Skin of body (tissue), 3 donors: ENCODE measurements at places on chromosomes 4 and X.

DNA sequence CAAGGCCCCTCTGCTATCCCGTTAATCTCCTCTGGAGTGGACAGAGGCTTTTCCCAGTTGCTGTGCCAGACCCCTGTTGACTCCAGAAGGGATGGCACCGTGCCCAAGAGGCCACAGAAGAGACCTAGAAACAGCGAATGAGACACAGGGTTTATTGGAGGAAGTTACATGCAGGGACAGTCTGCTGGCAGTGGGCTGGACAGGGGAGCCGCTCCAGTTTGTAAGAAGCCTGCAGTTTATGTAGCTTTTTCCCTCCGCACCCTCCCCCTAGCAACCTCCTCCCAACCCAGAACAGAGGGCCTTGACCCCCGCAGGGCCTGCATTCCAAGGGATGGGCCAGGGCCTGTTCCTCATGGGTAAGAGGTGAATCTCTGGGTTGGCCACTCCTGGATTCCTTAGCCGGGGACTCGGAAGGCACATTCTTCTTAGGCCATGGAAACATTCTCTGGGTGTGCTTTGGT is 216.8 kb upstream of the PSAPL1 start:
- no peak for DNase-seq

- no peak for DNase-seq
Observed at GRCh38 chr4:140603286-140603685, 34.5 kb upstream of the UCP1 start.

DNA sequence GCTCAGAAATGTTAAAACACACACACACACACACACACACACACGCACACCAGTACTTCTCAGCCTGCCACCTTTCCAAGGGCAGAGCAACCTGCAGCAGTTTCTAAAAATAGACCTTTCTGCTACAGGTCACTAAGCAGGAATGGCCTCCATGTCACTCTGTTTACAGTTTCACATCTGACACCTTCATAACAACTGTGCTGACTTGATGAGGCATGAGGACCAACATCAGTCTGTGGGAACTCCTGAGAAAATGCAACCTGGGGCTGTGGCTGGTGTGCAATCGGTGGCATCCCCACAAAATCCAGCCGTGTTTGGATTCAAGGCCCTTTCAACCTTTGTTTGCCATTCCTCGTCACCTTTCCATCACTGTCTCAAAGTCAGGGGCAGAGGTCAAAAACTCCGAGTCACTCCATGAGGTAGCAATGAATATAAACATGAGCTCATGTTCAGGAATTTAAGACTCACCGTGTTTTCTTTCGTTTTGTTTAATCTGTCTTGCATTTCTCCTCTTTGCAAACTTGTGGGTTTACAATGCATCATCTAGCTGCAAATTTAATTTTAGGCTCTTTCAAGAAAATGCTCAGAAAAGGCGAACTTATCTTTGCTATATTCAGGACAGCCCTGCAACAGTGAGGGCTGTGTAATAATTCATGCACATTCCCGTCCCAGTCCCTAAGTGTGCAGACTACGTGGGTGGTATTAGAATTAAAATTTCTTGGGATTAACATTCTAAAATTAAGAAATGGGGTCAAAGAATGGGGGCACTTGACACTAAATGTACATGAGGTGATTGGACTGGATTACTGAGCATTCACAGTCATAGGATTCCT is 135.3 kb downstream of the SHROOM3 start:
- DNase-seq = no peak

GRCh38 chrX:109372716-109373115 is 109.2 kb downstream of the GUCY2F start:
- DNase-seq = no peak

GRCh38 chr4:78459327-78459726 is 92.2 kb upstream of the ANXA3 start:
- no peak for DNase-seq

DNA sequence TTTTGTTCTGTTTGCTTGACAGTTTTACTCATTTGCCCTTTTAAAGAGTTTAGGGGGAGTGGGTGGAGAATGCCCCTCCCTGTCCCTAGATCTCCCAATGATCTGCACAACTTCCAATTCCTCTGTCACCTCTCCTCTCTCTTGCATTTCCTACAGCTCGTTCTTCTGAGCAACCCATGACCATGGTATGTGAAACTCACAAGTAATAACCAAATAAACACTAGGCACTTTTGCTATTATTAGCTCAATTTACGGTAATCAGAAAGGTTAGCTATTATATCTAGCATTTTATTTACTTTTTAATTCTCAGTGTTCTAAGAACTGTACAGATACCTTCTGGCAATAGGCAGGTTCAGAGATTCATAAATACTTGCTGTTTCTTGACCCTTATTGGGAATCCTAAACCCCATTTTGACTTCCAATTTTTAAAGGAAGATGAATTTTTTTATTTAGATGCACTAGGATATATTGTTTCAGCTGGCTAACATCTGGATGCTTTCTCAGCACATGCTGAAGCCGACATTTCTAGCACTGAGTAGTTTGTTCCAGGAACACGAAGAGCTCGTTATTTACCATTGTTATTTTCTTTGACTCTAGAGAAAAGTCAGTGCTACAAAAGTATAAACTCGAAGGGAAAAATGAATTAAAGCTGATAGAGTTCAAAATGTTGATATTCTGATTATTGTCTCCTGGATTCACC is 194.7 kb upstream of the TLL1 start:
- DNase-seq = peak; percentile 91

DNA sequence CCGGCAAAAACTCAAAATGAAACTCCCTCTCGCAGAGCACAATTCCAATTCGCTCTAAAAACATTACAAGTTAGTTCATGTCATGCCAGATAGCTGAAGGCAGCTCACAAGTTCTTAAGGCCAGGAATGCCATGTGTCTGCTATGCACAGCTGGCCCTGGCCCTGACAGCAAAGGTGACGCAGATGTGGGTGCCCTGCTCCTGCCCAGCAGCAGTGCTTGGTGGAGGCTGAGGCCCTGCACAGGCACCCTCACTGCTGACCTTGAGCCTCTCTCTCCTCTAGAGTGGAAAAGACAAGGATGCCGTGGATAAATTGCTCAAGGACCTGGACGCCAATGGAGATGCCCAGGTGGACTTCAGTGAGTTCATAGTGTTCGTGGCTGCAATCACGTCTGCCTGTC is 2.9 kb downstream of the S100P start:
- no peak for DNase-seq

- DNase-seq = no peak
Observed at GRCh38 chr4:99855678-99856077, 38.5 kb downstream of the LAMTOR3 start.

- no peak for DNase-seq
Observed at GRCh38 chr4:80033581-80033980, 39.4 kb downstream of the ANTXR2 start.

DNA sequence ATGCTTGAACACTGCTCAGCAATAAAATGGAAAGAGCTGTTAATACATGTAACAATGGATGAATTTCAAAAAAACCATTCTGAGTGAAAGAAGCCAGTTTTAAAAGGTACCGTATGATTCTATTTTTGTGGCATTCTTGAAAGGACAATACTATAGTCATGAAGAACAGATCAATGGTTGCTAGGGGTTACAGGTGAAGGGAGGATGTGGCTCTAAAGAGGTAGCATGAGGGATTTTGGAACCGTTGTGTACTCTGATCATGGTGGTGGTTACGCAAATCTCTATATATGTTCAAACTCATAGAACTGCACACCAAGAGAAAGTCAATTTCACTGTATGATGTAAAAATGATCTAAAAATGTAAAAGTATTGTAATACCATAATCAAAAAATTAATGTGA is 40.0 kb upstream of the CTAG2 start:
- no peak for DNase-seq

DNA sequence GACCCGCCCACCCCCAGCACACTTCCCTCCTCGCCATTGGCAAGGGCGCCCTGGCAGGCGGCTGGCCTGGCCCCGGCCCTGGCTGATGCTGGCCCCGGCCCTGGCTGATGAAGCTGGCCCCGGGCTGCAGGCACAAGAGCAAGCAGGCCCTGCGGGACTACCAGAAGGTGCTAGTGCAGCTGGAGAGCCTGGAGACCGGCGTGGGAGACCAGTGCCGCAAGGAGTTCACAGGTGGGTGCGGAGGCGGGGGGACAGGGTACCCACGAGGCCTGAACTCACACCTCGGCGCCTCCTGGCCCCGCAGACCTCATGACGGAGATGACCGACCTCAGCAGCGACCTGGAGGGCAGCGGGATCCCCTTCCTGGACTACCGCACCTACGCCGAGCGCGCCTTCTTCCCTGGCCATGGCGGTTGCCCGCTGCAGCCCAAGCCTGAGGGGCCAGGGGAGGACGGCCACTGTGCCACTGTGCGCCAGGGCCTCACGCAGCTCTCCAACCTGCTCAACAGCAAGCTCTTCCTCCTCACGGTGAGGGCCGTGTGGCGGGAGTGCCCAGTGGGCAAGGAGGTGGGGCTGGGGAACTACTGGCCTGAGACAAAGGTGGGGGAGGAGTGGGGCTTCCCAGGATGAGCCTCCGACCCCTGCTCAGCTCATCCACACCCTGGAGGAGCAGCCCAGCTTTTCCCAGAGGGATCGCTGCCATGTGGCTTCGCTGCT is 6.1 kb upstream of the SRPK3 start:
- DNase-seq = no peak
